GM12878 (cell line): ENCODE measurements at places on chromosomes 1 and 21.

- no peak for DNase-seq
These were observed 100.4 kb downstream of the PSMG1 start for GRCh38 chr21:39082656-39083376.

GRCh38 chr1:99979091-99979490 lies 9.3 kb downstream of the SLC35A3 start:
- no peak for DNase-seq

DNA sequence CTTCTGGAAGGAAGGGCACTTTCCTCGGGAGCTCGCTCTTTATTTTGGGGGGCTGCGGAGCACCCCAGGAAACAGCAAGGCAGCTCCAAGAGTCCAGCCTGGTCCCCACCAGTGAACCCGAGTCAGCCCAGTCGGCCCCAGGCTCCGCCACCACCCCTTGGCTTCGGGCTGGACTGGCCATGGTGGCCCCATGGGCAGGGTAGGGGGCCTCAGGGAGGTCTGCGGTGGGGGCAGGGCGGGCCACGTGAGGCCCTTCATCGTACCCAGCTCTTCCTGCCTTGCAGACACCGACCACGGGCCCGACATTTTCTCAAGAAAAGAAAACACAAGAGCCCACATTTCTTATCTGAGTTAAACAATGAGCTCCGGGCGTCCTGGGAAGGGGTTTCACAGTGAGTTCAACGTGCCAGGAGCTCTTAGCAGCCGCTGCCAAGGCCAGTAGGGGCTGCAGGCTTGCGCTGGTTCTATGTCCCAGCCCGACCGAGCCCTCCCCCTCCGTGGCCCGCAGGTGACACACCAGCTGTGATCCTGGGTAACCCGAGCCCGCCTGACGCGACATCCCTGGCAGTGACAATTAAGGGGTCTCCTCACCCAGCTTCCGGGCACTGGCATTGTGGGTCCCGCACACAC lies 66.2 kb downstream of the PRDM16 start:
- DNase-seq = no peak

- no peak for DNase-seq
These were observed at the start of gene ADAMTS4 for GRCh38 chr1:161198897-161199431. Gene ADAMTS4, minus strand, starts transcription at chr1:161199054. Its CDS starts 427 bp downstream, at chr1:161198627.
